ENCODE measurements at places on chromosomes 12 and 14.
A peak's percentile ranks its signal among the peaks of the same experiment; 100 is the strongest.

- peak; percentile 61 for DNase-seq
Measured at GRCh38 chr14:77032844-77033621, 4.5 kb upstream of the IRF2BPL start.

DNA sequence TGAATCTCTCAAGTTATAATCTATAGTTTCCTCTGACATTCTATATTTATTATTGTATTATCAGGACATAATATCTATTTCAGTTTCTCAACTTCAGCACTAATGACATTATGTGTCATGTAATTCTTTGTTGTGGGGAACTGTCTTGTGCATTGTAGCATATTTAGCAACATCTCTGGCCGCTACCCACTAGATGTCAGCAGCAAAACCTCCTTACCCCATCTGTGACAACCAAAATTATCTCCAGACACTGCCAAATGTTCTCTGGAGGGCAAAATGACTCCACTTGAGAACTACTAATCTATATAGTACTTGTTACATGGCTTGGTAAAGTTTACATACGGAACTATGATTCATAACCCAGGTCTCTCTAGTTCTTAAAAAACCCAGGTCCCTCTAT lies 110.2 kb downstream of the RASSF9 start:
- DNase-seq, result no peak

GRCh38 chr14:65082930-65083329 lies 19.4 kb downstream of the MAX start:
- no peak for DNase-seq

- DNase-seq, result no peak
Measured at GRCh38 chr12:104648756-104649155, 192.0 kb downstream of the CHST11 start.

GRCh38 chr12:80714055-80714454 lies 2.7 kb upstream of the MYF5 start:
- DNase-seq, result no peak

- no peak for DNase-seq
Measured at GRCh38 chr12:48080285-48080684, 25.6 kb downstream of the SENP1 start.

GRCh38 chr12:71878208-71878607 lies 38.6 kb downstream of the TBC1D15 start:
- DNase-seq, result no peak

GRCh38 chr12:124557518-124558223 lies 9.7 kb downstream of the NCOR2 start:
- no peak for DNase-seq

DNA sequence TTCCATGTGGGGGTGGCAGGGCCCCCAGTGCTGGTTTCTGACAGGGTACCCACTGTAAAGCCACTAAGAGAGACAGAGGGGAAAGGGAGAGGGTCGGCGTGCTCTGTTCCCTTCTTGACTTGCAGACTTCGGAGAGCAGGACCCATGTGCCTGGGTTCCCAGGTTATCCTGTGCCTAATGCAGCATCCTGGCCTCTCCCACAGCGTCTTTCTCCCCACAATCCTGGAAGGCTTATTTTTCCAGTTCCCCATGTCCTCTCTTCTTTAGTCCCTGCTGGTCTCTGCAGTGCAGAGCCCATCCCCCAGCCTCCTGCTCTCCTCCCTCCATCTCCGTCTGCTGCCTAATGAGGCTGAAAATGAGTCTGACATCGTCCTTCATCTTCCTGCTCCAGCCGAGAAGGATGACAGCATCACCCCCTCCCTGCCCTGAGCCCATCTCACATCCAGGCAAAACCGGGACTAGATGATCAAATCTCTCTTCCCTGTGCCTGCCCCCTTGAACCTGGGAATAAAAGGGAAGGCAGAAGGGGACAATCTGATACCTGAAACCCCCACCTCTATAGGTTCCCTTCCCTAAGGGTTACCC lies 15.1 kb downstream of the CALCOCO1 start:
- DNase-seq, result no peak

DNA sequence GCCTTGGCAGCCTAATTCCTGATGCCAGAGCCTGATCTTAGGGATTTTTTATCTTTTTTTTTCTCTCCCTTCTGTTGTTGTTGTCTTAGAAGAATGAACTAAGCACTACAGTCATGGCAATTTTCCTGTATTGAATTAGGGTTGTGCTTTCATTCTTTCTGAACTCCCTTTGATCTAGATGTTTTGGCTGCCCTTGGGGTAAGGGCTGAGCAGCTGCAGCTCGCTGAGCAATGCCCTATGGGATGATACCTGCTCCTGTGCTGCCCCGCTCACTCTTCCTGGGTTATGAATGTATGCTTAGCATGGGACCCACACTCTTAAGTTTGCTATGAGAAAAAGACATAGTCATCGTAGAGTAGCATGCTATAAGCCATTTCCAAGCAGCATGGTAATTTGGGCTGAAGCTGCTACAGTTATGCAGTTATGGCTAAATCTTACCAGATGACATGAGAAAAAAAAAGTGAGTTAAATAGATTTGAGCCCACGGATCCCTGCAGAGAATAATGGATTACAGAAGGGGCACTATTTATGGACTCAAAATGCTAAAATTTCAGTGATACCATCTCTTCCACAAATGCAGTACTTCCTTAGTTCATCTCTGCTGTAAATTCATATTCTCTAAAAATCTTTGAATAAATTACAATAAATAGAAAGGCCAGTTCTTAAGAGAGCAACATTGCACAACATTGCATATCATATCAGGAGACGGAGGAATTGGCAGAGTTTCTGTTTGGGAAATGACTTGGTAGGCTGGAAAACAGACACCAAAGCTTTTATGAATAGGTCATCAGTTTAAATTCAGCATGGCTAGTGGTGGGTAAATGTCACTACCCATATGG lies 79.2 kb upstream of the PTHLH start:
- DNase-seq, result no peak

GRCh38 chr12:90229407-90230170 lies 521.0 kb upstream of the ATP2B1 start:
- DNase-seq, result no peak
